Renal cortical epithelial cell (primary cell): ENCODE measurements at places on chromosomes 11 and 22. TPM values are rescaled to one million over a fixed set of nuclear protein-coding genes. Genes with fewer than 3 reads are reported as not detected.

The GLYATL1 gene
- total RNA-seq: 2.8 and 5.0 TPM in 2 replicates

The PHF21B gene
- not detected in 2 replicates for total RNA-seq

The CEND1 gene
- 0.60 TPM in 1 of 2 replicates, not detected in the other for total RNA-seq

The TNNT3 gene
- total RNA-seq: not detected in 2 replicates

The VWCE gene
- 1.9 and 4.5 TPM in 2 replicates for total RNA-seq

The GNG3 gene
- total RNA-seq: not detected in 2 replicates

The CARD16 gene
- total RNA-seq: 0.50 and 4.9 TPM in 2 replicates

The TTC36 gene
- 1.4 and 2.6 TPM in 2 replicates for total RNA-seq

The P2RX6 gene
- 0.17 and 1.1 TPM in 2 replicates for total RNA-seq
